ENCODE measurements at places on chromosomes 3 and 15. TPM values are rescaled to one million over a fixed set of nuclear protein-coding genes. Genes with fewer than 3 reads are reported as not detected.

Gene OCA2
- total RNA-seq, result not detected

Gene PLSCR5
- total RNA-seq, result not detected

Gene CD200
- total RNA-seq, result 8.7 TPM

Gene CCR2
- not detected for total RNA-seq
